ENCODE measurements at places on chromosomes 13 and 19.

DNA sequence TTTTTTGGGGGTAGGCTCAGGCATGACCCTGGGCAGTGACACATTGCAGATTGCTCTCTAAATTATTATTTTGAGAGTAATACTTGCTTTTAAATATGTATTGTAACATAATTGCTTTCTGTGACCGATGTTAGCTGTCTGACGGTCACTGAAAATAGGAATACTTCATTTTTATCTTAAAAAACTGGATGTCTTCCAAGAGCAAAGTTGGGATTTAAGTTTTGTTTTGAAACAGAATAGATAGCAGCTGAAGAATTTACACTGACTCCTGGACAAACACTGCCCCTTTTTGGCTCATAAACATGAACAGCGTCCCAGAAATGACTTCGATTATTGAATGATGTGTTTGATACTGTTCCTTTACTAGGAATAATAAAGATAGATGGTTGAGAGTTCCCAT lies 535.9 kb downstream of the GPC5 start:
- no peak overlapping the region for H3K27ac ChIP-seq
- no peak overlapping the region for H3K4me3 ChIP-seq
- H3K27me3 ChIP-seq = no peaks in the 10 kb centered on the region
- H3K36me3 ChIP-seq = no peaks in the 10 kb centered on the region

DNA sequence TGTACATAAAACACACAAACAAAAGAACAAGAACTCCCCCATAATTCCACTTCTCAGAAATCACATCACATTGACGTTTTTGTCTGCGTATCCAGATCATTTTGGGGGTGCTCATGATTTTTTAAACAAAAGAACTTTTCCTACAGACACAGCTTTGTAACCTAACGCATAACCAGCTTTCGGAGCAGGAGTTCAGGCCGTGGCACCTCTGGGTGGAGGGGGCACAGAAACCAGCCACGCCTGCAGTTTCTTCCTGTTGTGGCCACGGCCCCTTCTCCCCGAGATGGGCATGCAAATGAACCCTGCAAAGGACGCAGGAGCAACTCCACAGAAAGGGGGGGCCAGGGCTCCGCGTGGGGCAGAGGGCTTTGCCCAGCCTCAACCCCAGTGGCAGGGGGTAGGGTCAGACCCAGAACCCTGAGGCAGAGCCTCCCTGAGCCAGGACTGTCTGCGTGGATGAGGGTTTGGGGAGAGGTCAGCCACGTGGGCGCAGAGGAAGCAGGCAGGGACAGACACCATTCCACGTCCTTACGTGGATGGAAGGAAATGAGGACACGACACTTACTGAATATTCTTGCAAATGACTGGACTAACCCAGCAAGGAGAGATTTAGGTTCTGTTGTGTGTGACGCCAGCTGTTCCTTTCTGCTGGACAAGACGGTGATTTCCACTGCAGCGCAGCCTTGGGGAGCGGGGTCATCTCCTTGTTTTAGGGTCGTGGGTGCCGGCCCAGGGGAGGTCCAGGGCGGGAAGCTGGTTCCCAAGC lies 64.4 kb downstream of the RASA3 start:
- peak overlapping the region; percentile 99 for H3K27ac ChIP-seq
- no peaks in the 10 kb centered on the region for H3K36me3 ChIP-seq
- peak; percentile 89 for DNase-seq

GRCh38 chr19:290372-291005 lies 714 bp downstream of the PLPP2 start:
- no peak overlapping the region for H3K4me3 ChIP-seq
- no peaks in the 10 kb centered on the region for H3K36me3 ChIP-seq
- DNase-seq = peak; percentile 2
- no peaks in the 10 kb centered on the region for H3K4me1 ChIP-seq
- no peak overlapping the region for H3K27ac ChIP-seq
- H3K27me3 ChIP-seq = peaks cover 76% of the 10 kb centered on the region

- no peak overlapping the region for H3K4me3 ChIP-seq
- H3K27ac ChIP-seq = no peak overlapping the region
- H3K4me1 ChIP-seq = peaks cover 11% of the 10 kb centered on the region
Observed at GRCh38 chr19:57242821-57243220, 2.4 kb downstream of the ZNF805 start.

Measured in MM.1S (cell line).